ENCODE measurements at places on chromosomes 1 and 21.

GRCh38 chr1:15707239-15707925, 23.3 kb downstream of the PLEKHM2 start:
- no peak for DNase-seq

- DNase-seq = no peak
These were observed 16.0 kb upstream of the OVAAL start for GRCh38 chr1:180542838-180543145.

- no peak for DNase-seq
These were observed 18.0 kb upstream of the ACTRT2 start for GRCh38 chr1:3003039-3003940.

DNA sequence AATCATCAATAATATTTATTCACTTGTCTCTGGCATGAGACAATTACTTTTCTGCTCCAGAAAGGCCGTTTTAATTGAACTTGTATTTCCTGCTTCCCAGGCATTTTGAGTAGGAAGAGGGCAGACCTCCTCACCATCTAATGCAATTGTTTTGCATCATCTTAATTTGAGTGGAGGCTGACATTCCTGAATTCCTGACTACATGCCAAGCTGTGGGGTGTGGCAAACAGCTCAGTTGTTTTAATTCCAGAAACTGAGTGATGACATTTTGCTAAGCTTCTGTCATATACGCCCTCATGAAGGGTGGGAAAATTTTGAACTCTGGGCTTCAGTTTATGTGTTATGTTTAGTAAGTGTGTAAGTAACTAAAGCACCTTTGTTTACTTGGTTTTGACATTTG, 125.4 kb upstream of the USP25 start:
- no peak for DNase-seq

- DNase-seq = no peak
These were observed 192.9 kb upstream of the PTGFR start for GRCh38 chr1:78297836-78298235.

GRCh38 chr1:16139473-16139962, 16.4 kb downstream of the EPHA2 start:
- no peak for DNase-seq

DNA sequence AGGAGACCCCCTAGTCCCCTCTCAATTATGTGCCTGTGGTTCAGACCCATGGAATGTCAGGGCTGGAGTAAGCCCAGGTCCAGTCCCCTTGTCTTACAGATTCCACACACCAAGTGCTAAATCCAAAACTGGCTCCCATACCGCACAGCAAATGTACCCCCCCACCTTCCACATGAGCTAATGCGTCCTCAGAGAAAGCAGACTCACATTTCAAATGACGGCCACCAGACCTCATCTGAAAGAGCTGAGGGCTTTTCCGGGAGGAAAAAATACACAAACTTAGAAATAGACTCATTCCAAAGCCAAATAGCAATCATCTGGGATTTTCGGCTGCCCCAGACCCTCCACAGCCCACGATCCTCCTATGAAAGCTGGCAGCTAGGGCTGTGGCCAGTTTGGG, 12.8 kb upstream of the CNTN2 start:
- DNase-seq = no peak

DNA sequence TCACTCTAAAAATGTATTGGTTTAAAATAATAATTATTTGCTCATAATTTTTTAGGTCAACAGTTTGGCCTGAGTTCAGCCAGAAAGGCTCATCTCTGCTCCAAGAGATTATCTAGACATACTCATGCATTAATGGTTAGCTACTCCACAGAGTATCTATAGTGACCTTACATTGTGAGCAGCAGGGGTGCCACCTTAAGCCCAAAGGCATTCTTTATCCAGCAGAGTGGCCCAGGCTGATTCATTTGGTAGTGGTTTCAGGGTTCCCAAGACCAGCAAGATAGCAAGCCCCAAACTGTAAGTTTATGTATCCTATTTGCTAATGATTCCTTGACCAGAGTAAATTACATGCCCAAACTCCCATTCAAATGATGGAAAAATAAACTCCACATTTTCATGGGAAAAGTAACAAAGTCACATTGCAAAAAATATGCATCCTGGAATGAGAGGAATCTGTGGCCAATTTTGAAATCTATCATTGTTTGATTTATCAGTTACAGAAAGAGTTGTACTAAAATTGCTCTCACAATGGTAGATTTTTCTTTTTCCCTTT, 182.6 kb upstream of the KCNK2 start:
- no peak for DNase-seq

GRCh38 chr1:10693497-10694273, 102.8 kb downstream of the CASZ1 start:
- peak; percentile 81 for DNase-seq

DNA sequence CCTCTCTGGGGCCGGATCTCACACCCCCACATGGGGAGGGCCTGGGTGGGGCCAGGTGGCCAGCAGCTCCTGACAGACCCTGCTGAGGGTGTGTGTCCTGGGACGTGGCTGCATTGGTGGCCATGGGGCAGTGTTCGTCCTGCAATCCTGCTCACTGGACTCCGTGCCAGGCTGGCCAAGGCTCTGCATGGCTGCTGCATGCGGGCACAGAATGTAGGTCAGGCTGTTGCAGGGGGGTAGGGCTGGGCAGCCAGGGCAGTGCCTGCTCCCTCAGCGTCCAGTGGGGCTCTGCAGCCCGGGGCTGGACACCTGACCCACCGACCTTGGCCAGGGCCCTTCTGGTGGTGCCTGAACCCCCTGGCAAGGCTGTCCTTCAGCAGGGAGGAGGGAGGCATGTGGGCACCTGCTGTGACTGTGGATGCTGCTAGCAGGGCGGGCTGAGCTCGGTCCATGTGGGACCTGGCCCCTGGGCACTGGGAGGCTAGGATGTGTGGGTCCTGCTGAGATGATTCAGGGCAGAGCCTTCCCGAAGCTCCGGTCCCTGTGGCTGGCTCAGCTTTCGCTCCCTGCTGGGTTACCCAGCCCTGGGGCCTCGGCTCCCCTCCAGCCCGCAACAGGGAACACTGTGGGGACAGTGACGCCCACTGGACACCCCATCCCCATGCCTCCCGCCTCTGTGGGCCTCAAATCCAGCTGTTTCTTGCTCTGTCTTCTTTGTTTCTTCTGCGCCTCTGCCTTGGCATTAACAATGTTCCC, 14.9 kb upstream of the PLCH2 start:
- DNase-seq = no peak

DNA sequence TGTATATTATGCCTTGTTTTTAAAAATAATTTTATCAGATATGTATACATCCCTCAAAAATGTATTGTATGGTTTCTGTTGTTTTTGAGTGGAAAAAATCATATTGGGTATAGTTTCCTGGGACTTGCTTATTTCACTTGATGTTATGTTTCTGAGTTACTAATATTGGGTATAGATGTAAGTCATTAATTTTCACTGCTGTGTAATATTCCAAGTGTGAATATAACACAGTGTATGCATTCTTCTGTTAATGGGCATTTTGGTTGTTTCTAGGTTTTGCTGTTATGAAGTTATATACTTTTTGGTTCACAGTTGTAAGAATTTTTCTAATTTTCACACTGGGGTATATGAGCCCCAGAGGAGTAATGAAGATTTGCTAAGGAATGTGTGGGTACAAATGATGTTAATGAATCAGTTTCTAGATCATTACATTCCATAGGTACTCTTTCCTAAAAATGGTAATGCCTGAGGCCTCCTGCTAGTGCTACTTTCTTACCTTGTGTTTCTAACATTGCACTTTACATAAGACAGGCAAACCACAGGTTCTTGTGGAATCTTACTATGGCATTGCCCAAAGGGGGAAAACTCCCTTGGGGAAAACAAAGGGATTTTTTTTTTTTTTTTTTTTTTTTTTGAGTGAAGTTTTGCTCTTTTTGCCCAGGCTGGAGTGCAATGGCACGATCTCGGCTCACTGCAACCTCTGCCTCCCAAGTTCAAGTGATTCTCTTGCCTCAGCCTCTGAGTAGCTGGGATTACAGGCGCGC, 3.2 kb downstream of the TTC3 start:
- DNase-seq = no peak

DNA sequence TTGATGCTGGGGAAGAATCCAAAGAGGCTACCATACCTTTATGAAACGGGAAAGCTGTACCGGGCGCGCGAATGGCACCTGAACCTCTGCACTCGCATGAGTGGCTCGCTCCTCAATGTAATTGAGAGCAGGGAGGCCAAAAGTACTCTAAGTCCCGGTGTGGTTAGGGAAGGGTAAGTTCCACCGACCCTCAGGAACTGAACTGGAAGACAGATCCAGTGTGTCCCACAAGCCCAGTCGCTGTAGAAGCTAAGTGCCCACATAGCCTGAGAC, 1.0 kb downstream of the GATAD2B start:
- DNase-seq = peak; percentile 19

- DNase-seq = no peak
These were observed 554.2 kb downstream of the NUF2 start for GRCh38 chr1:163875927-163876320.

DNA sequence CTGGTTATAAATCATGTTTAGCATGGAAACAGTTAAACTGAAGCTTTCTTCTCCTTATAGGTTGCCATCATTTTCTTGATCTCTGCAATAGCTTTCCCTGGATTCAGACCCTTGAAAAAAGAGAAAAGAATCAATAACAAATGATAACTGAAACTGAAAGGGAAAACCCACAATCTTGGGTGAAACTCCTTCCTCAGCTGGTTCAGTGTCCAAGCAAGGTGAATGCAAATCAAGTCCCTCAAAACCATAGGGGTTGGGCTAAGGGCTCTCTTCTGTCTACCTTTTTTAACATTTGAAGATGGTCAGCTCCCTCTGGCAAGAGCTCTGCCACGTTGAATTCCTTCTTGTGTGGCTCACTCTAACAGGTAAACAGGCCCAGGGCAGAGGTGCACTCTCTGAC, 7.1 kb upstream of the ATP13A2 start:
- no peak for DNase-seq

GRCh38 chr1:13543451-13544220, 29.8 kb upstream of the LRRC38 start:
- DNase-seq = no peak

- DNase-seq = no peak
These were observed at the start of gene CHD5 for GRCh38 chr1:6180268-6180706. Gene CHD5 (minus strand): TSS chr1:6180321. CDS start chr1:6180023, 298 bp downstream.

GRCh38 chr1:65395887-65396612, 24.4 kb upstream of the LEPR start:
- no peak for DNase-seq

DNA sequence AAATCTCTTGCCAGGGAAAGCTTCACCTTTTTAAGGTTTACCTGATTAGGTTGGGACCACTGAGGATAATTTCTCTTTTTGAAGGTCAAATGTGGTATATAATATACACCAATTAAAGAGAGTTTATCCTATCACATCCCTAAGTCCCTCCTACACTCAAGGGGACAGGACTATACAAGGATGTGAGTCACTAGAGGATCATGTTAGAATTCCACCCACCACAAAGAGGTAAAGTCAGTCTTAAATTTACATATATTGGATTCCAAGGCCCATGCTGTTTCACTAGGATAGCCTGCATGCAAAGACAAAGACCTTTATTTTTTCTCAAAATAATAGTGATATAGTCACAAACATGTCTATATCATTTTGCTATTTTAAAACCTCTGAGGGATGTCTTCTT, 164.4 kb downstream of the GIPC2 start:
- no peak for DNase-seq

- peak; percentile 21 for DNase-seq
These were observed 969 bp upstream of the RIPK4 start for GRCh38 chr21:41767606-41768436.

- no peak for DNase-seq
These were observed 1.2 kb downstream of the RAB25 start for GRCh38 chr1:156062189-156062588.

- no peak for DNase-seq
These were observed 250.4 kb downstream of the RHOU start for GRCh38 chr1:228985661-228986060.
